ENCODE measurements at places on chromosomes 12 and 14. TPM values are rescaled to one million over a fixed set of nuclear protein-coding genes. Genes with fewer than 3 reads are reported as not detected.
A peak's percentile ranks its signal among the peaks of the same experiment; 100 is the strongest.

GRCh38 chr14:77125281-77125801, 16.2 kb downstream of the ZDHHC22 start:
- DNase-seq: no peak

DNA sequence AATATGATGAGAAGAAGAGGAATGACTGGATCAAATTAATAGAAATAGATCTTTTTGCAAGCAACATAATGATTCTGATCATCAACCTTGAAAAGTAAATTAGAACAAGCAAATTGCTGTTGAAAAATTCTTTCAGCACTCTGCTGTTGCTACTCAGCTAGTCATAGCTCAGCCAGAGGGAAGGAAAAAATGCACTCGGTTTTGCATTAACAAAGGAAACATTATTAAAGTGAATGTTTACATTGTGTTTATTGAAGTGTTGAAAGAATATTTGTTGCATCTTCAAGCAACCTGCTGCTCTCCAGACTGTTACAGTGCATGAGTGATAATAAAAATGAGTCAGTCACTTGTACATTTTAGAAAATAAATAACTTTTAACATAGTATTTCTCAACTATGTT, 26.5 kb downstream of the AP5M1 start:
- no peak for DNase-seq

DNA sequence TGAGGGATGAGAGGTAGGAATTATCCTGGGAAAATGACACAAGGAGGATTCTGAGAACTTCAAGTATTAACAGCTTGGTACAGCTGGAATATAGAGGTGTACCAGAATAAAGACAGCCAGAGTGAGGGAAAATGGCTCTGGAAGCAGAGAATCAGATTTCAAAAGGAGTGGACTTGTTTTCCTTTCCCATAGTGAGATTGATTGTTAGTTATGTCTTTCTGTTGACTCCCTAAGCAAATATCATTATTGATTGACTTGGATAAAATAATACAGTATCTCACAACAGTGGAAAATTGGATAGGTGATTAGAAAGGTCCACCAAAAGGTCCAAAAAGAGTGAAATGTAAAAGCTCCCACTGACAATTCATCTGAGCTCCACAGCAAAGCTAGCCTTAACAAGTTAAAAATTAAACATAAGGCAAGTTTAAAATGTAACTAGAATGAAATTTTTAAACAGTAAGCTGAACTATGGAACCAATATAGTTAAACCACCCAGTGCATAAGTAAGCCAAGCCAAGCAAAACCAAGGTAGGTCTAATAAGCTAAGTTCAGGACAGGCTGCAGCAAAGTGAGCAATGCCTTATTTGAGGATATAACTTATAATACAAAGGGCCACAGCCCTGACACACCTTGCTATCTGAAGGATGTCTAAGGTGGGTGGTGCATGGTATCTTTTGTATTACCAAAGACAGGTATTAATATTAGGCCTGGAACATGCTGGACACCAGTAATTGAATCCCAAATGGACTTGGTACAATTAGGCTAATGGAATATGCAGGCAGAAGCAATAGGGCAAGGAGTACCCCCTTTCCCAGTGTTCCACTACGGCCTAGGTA, 21.8 kb downstream of the ENTPD5 start:
- no peak for DNase-seq

GRCh38 chr14:54529811-54530210, 20.1 kb downstream of the CGRRF1 start:
- no peak for DNase-seq

- no peak for DNase-seq
These were observed 58.9 kb downstream of the MOK start for GRCh38 chr14:102246071-102246470.

- no peak for DNase-seq
These were observed 10.4 kb downstream of the KCNJ8 start for GRCh38 chr12:21764065-21764464.

- DNase-seq: no peak
These were observed 945.4 kb upstream of the FLRT2 start for GRCh38 chr14:84584511-84584910.

GRCh38 chr12:1502831-1503230, 91.5 kb downstream of the FBXL14 start:
- no peak for DNase-seq

DNA sequence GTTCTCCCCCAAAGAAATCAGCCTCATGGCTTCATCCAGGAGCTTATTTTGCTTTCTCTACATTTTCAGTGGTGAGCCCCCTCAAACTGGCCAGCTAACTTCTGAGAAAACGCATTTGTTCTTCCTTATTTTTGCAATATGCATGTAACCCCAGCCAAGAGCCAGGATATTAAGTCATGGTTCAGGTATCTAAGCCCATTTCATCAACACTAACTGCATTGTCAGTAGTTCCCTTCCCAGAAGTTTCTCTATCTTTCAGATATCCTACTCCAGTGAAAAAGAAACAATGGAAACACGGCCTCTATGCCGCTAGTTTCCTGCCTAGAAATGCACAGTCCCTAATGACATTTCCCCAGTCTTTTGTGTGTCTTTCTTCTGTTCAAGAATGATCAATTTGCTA, 102.8 kb upstream of the RASSF8 start:
- no peak for DNase-seq

DNA sequence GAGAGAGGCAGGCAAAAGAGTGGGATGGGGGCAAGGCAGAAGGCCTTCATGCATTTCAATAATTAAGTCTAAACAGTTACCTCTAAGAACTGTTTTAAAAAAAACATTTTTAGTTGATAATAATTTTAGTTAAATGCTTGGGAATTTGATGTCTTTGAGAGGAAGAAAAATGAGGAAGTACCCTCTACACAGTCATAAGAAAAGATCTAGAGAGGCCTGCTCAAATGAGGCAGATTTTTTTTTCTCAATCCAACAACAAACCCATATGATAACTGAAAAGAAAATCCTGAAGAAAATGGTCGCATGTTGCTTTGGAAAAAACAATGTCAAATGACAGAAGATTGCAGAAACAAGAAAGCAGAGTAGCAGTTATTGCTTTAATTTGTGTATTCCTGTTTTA, 25.6 kb downstream of the SINHCAF start:
- no peak for DNase-seq

DNA sequence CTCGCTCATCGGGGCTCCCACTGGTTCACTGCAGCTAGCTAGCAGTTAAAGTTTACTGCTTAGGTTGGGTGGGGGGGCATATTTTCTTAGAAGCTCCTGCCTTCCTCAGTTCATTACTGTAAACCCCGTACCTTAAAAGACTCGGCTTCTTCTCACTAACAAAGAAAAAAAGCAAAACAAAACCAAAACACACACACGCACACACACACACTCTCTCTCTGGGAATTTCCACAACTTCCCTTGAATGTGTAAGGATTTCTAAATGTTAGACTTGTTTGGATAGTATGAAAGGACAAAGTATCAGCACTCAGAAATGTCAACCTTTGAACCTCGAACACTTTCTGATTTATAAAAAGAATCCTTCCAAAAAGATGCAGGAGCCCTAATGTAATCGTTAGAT, 927 bp downstream of the PTHLH start:
- DNase-seq: no peak

GRCh38 chr12:54428050-54429013, 9.3 kb upstream of the ITGA5 start:
- DNase-seq: no peak

- DNase-seq: no peak
These were observed 101.6 kb downstream of the STXBP6 start for GRCh38 chr14:24948261-24948847.

DNA sequence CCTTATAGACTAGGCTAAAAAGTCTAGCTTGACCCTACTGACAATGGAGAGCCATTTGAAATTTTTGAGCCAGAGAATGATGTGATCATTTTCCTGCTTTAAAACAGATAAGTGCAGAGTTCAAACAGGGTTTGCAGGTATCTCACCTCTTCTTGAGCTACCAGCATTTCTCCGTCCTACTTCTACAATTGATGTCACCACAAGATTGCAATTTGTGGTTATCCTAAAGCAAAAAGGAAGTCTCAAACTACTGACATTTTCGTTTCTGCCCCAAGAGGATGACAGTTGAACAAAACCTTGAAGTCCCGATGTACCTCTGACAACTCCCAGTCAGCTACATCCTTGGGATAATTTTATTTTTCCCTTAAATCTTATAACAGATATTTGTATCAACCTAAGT, 86.7 kb downstream of the PTGER2 start:
- DNase-seq: peak; percentile 20

- no peak for DNase-seq
These were observed 306.8 kb upstream of the G2E3 start for GRCh38 chr14:30252151-30252550.

DNA sequence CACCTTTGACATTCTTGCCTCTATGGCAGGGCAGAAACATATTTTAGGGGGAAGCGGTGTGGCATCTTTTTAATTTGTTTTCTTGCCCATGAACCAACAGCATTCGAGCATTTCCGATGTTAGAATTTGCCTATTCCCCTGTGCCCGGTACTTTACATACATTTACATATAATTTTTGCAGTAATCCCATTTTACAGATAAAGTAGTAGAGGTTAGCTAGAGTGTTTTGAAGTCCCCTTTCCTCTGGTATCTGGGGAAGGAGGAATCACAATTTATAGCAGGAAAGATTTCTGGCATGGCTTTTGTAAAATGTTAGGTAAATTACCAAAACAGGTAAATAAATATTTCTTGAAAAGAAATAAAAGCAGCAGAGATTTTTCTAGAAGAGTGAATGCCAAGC, 1.6 kb downstream of the BORCS5 start:
- DNase-seq: no peak

GRCh38 chr12:121490401-121491281, 90.2 kb downstream of the KDM2B start:
- no peak for DNase-seq

- DNase-seq: no peak
These were observed 127.1 kb downstream of the FIGNL2 start for GRCh38 chr12:51721282-51721940.

DNA sequence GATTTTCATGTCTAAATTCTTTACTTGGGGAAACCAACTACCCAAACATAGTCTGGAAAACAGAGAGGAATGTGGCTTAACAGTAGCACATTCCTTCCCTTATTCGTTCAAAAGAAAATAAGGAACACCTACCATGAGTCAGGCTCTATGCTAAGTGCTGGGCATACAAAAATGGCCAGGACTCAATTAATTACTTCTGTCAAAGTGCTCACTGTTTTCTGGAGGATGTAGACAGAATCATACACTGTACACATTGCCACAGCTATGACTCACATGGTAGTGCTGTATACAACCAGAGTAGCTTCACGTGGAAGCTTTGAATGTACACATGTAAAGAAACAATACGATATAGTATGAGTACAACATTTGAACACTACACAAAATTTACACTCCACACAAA, 50.1 kb downstream of the SLC25A21 start:
- no peak for DNase-seq

GRCh38 chr12:124929649-124930419, 15.4 kb upstream of the UBC start:
- no peak for DNase-seq

DNA sequence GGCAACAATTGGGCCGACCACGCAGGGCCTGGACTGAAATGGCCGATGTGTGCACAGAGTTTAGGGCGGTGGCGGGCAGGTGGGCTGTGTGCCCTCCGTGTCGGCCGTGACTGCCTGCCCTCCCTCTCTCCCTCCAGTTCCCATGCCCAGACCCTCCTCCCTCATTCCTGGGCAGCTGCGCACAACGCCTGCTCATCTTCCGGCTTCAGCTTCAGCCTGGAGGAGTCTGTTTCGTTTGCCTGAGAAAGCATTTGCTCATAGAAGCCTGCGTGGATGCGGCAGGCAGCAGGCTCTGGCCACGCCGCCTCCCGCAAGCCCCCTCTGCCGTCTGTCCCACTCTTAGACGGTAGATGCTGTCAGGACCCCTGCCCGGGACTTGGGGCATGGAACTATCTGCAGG, 47.3 kb upstream of the FZD10 start:
- no peak for DNase-seq

GRCh38 chr12:16307856-16308475, 30.5 kb upstream of the SLC15A5 start:
- no peak for DNase-seq

DNA sequence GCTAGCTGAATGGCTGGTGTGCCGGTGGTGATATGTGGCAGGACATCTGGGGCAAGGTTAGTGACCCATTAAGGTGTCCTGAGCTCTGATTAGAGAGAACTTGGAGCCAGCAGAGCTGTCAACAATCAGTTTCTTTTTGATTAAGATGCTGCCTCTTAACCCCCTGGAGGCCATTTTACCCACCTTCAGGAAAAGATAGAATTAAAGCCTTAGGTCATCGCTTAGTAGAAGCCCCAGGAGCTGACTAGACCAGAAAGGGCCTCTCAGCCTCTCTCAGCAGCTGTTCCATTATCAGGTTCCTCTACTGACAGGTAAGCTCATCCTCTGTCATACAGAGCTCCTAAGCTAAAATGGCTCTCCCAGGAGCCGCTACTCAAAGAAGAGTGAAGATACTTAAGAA, 339.0 kb downstream of the FUT8 start:
- no peak for DNase-seq

- DNase-seq: no peak
These were observed 10.7 kb upstream of the M6PR start for GRCh38 chr12:8960176-8960575.

The DGKA gene
- total RNA-seq: 49.5 TPM

The KRT82 gene
- not detected for total RNA-seq

The SERPINA10 gene
- not detected for total RNA-seq

The KIF26A gene
- total RNA-seq: 0.05 TPM

The TAS2R42 gene
- not detected for total RNA-seq

The LTB4R gene
- 9.2 TPM for total RNA-seq

The KERA gene
- not detected for total RNA-seq

The ABCD2 gene
- 11.0 TPM for total RNA-seq
